ENCODE measurements at places on chromosomes 11 and 22. TPM values are rescaled to one million over a fixed set of nuclear protein-coding genes. Genes with fewer than 3 reads are reported as not detected.

DNA sequence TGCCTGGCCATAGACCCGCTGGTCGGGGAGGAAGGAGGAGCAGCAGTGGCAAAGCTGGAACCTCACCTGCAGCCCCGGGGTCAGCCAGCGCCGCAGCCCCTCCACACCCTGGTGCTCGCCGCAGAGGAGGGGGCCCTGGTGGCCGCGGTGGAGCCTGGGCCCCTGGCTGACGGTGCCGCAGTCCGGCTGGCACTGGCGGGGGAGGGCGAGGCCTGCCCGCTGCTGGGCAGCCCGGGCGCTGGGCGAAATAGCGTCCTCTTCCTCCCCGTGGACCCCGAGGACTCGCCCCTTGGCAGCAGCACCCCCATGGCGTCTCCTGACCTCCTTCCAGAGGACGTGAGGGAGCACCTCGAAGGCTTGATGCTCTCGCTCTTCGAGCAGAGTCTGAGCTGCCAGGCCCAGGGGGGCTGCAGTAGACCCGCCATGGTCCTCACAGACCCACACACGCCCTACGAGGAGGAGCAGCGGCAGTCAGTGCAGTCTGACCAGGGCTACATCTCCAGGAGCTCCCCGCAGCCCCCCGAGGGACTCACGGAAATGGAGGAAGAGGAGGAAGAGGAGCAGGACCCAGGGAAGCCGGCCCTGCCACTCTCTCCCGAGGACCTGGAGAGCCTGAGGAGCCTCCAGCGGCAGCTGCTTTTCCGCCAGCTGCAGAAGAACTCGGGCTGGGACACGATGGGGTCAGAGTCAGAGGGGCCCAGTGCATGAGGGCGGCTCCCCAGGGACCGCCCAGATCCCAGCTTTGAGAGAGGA, 11.9 kb downstream of the TMEM121B start:
- DNase-seq = no peak

GRCh38 chr11:26465274-26465673, 106.8 kb downstream of the MUC15 start:
- DNase-seq = no peak

PRG2 gene
- total RNA-seq = 0.45 TPM

BIRC3 gene
- 5.3 TPM for total RNA-seq

CRYBB3 gene
- not detected for total RNA-seq

GRCh38 chr11:15099267-15099666, 15.5 kb upstream of the INSC start:
- DNase-seq = no peak
